ENCODE measurements at places on chromosomes 1 and 21. TPM values are rescaled to one million over a fixed set of nuclear protein-coding genes. Genes with fewer than 3 reads are reported as not detected.

The NBPF4 gene
- not detected for polyA plus RNA-seq

The FAM151A gene
- 24.2 TPM for polyA plus RNA-seq

The AK4 gene
- 68.6 TPM for polyA plus RNA-seq

The TCP10L gene
- 1.2 TPM for polyA plus RNA-seq

The AJAP1 gene
- 1.2 TPM for polyA plus RNA-seq

The CADM3 gene
- polyA plus RNA-seq = 0.13 TPM

DNA sequence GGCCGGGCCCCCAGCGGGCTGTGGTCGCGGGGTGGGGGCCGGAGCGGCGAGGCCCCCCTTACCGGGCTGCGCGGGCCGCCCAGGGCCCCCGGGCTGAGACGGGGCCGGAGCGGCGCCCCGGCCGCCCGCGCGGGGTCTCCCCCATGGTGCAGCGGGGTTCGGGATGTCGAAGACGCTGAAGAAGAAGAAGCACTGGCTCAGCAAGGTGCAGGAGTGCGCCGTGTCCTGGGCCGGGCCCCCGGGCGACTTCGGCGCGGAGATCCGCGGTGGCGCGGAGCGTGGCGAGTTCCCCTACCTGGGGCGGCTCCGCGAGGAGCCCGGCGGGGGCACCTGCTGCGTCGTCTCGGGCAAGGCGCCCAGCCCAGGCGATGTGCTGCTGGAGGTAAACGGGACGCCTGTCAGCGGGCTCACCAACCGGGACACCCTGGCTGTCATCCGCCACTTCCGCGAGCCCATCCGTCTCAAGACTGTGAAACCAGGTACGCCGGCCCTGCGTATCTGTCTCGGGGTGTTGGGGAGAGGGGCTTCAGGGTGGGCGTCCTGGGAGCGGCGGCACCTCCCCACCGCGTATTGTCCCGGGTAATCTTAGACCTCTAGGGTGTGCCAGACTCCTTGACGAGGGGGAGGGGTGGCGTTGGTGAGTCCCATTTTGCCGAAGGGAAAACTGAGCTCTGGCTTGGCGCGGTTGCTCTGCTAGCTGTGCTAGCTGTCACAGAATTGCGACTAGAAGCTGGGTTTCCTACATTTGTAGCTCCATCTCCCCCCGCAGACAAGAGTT, 745 bp downstream of the MAGI3 start:
- no peak for DNase-seq

DNA sequence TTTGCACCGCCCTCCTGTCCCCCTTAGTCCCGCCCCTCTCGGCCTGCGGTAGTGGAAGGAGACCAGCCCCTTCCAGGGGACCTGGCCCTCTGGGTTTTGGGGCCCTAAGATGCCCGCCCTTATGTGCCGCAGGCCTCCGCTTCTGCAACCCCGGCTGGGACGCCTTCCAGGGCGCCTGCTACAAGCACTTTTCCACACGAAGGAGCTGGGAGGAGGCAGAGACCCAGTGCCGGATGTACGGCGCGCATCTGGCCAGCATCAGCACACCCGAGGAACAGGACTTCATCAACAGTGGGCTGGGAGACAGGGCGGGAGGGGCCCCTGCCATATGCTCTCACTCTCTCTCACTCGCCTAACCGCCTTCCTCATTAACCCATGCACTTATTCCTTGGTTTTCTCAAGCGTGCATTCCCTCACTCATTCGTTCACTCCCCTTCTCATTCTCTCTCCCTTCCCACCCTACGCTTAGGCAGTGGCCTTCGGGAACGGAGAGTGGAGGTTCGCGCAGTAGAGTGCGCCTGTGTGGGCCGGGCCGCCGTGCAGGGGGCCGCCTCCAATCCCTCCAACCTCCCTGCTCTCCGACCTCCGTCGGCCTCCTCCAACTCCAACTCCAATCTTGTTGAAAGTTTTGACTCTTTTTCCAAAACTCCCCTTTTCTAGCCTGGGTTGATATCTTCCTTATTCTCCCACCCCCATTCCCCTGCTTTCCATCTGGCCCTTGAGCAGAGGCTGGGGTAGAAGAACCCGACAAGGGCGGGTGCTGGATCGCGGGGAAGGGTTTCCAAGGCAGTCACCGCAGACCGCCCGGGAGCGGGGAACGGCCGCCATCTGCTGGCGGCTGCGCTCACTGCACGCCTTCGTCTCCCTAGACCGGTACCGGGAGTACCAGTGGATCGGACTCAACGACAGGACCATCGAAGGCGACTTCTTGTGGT, 15.2 kb downstream of the BCAN start:
- no peak for DNase-seq

DNA sequence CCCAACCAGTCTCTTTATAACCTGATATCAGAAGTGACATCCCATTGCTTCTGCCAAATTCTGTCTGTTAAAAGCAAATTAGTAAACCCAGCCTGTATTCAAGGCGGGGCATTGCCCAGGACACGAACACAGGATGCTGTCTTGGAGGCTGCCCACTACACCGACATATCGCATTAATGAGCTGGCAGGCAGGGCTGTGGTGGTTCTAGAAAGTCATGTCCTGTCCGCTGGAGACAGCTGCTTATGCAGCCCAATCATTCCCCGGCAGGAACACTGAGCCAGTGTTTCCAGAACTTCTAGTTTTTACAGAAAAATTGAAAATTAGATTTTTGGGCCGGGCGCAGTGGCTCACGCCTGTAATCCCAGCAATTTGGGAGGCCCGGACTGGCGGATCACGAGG, 19.3 kb downstream of the C1orf167 start:
- no peak for DNase-seq

Data from right renal cortex interstitium (tissue), 3 donors.